LHCN-M2 (cell line): ENCODE measurements at places on chromosomes 6 and 20. TPM values are rescaled to one million over a fixed set of nuclear protein-coding genes. Genes with fewer than 3 reads are reported as not detected.
A peak's percentile ranks its signal among the peaks of the same experiment; 100 is the strongest.

DNA sequence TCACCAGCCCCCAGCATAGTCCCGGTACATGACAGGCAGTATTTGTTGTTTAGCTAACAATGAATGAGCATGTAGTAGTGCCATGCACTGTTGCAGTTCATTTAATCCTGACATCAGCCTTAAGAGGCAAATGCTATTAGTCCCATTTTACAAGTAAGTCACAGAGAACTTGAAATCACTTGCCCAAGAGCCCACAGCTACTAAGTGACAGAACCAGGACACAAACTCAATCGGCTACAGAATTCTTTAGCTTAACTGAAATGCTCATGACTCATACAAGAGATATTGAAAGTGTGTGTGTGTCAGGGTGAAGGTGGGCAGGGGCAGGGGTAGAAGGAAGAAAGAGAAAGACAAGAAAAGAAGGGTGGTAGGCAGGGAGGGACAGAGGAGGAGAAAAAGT, 52.7 kb downstream of the UNC5CL start:
- DNase-seq = no peak

DNA sequence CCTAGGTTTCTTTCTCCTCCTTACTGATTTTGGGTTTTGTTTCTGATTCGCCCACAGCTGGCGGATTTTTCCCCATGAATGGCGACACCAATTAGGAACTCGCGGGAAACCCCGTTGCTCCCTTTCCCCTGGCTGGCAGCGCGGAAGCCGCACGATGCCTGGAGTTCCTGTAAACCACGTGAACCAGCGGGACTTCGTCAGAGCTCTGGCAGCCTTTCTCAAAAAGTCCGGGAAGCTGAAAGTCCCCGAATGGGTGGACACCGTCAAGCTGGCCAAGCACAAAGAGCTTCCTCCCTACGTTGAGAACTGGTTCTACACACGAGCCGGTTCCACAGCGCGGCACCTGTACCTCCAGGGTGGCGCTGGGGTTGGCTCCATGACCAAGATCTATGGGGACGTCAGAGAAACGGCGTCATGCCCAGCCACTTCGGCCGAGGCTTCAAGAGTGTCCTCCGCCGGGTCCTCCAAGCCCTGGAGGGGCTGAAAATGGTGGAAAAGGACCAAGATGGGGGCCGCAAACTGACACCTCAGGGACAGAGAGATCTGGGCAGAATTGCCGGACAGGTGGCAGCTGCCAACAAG, 3.2 kb upstream of the SEC23B start:
- no peak for DNase-seq

DNA sequence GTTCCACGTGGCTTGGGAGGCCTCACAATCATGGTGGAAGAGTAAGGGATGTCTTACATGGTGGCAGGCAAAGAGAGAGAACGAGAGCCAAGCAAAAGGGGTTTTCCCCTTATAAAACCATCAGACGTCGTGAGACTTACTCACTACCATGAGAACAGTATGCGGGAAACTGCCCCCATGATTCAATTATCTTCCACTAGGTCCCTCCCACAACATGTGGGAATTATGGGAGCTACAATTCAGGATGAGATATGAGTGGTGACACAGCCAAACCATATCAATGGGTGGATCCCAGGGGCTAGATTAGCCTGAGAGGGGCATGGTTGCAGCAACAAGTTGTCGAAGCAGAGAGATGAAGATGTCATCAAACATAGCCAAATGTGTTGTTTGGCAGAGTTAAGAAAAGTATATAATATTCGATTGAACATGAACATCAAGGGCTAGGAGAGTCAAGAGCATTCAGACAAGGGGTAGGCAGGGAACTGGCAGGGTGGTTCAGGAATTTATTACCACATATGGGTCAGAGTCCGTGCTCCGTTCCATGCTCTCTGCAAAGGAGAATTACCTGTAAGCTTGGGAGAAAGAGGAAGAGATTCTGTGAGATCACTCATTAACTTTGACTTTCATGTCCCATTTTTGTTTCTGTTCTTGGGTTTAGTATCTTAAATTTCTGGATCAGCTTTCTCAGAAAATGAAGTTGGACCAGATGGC, 98.8 kb downstream of the CCDC170 start:
- no peak for DNase-seq

DNA sequence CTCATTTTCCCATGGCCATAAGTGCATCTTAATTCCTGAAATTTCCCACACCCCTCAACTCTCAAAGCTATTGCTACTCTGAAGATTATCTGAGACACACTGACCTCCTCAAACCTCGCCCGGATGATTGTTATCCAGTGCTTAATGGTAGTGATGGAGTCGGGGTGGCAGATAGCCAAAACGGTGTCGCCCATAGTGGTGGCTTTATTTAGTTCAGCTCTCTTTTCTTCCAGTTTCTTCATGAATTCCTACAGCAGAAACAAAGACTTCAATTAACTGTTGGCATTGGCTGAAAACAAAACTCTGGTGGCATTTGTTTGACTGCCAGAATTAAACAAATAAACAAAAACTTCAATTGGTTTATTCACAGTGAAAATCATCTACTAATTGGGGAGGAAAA, 165.4 kb downstream of the DST start:
- DNase-seq = no peak

DNA sequence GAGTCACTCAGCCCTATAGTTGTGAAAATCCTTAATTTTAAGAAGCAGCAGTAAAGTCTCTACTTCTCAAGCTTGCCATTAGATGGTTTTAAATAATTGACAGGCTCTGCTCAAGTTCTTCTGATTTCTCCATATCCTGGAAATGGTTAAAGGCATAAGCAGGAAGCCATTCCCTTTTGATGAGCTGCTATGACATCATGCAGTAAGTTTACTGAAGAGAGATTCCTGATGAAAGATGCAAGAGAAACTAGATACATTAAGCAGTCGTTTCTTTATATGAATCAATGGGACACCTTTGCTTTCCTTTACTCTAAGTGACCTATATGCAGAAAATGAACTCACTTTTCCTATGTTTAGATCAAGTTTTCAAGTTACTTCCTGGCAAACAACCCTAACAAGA, 9.8 kb downstream of the POPDC3 start:
- peak; percentile 34 for DNase-seq

- DNase-seq = no peak
Observed at GRCh38 chr6:14569394-14569793, 451.8 kb downstream of the CD83 start.

GRCh38 chr6:36387440-36388303, at the start of gene ETV7:
Gene ETV7 (minus strand): TSS chr6:36387669. CDS start chr6:36387541, 128 bp downstream.
- DNase-seq = no peak

DNA sequence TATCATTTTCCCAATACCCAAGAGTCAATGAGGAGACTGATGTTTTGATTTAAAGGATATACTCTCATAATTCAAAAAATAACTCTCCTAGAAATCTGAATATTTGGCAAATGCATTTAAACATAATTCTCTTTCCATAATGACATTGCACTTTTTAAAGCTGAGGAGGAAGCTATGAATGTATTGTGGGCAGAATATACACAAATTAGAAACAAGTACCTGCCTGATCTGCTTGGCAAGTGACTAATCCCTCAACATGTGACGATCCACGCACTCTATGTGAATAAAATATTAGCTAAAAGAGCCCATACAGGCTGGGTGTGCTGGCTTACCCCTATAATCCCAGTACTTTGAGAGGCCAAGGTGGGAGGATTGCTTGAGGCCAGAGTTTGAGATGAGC, 88.3 kb upstream of the CCDC28A start:
- DNase-seq = no peak

DNA sequence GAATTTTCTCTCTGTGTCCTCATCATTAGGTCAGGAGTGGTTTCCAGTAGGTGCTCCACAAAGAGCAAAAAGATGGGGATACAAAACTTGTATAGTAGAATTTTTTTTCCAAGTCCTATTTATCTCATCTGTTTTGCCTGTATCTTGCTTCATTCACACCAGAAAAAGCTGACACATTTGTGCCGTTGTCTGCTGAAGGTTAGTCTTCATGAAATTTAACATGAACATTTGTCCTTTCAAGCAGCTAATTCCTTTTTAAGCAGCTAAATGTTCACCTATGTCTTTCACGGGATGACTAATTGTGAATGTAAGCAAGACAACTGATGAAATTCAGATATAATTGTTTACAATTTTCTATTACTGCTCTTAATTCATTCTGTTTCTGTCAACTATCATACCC, 83.8 kb downstream of the ATXN1 start:
- no peak for DNase-seq

- no peak for DNase-seq
Observed at GRCh38 chr6:145878591-145879295, 64.1 kb upstream of the FBXO30 start.

DNA sequence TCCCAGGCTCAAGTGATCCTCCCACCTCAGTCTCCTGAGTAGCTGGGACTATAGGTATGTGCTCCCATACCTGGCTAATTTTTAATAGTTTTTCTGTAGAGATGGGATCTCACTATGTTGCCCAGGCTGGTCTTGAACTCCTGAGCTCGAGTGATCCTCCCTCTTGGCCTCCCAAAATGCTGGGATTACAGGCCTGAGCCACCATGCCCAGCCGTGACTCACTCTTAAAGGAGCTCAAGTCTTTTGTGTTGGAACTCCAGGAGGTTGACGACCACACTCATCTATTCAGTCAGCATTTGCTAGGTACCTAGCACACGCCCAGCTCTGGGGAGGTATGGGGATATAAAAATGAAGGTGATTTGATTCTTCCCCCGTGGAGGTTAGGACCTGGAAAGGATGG, 62.8 kb downstream of the UTRN start:
- no peak for DNase-seq

GRCh38 chr20:24769878-24770627, 179.0 kb upstream of the CST7 start:
- no peak for DNase-seq

DNA sequence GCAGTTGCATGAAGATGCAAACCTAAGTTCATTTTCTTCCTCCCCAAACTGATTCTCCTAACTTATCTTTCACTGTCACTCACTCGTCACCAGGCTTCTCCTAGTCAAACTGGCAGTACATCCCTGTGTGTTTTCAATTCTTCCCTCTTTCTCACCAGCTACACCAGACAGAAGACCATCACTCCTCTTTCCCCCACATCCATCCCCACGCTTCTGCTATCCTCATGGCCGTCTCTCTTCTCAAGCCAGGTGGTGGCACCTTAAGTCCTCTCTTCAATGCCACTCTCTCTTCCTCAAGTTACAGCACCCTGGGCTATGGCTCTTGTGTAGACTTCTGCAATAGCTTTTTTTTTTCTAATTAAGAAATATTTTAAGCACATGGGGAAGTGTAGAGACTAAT, 14.4 kb upstream of the TREM2 start:
- no peak for DNase-seq

- DNase-seq = no peak
Observed at GRCh38 chr6:113317442-113317841, 539.7 kb upstream of the MARCKS start.

- no peak for DNase-seq
Observed at GRCh38 chr6:34172961-34173775, 27.3 kb upstream of the GRM4 start.

DNA sequence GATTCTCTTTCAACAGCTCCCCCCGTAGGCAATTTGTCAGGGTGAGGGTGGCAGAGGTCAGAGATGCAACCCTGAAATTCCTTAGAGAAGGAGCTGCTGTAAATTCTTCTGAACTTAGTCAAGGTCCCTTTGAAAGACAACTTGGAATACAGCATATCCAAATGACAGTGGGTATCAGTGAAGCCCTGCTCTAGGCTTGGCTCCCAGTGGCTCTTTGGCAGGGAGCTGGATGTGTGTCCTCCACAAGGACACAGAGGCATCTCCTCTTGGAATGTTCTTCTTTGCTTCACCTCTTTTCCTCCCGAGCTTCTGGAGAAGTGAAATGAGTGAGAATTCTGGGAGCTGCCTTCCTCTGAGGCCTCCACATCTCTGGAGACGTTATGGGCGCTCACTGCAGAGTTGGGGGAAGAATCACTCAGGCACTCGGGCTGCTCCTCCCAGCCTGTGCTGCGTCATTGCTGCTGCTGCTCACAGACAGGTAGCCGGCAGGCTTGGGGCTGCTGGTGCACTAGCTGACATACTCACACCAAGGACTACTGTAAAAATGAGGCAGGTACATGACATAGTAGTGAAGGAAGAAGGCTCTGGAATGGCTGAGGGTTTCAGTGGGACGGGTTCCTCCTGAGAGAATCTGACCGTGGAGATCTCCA, 34.1 kb downstream of the DYNLT1 start:
- DNase-seq = no peak

DNA sequence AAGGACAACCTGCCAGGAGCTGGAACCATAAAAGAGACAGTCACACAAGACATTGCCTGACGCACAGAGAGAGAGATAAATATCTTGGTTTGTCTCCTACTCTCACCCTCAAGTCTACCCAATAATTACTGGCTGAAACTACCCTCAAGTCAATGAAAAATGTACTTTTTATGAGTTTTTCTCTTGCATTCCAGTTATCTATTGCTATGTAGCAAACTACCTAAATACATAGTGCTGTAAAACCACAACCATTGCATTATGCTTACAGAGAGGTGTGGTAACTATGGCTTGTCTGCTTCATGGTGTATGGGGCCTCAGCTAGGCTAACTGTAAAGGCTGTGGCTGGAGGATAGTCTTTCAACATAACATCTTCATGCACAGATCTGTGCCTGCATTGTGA, 247.8 kb downstream of the HAO1 start:
- DNase-seq = no peak

ARHGAP18 gene
- total RNA-seq = 96.8 and 101 TPM in 2 replicates

PHACTR3 gene
- total RNA-seq = 0.63 TPM in 1 of 2 replicates, not detected in the other

ADGB gene
- total RNA-seq = not detected in 2 replicates

NKX2-2 gene
- total RNA-seq = not detected in 2 replicates

PRPH2 gene
- 2.1 and 2.6 TPM in 2 replicates for total RNA-seq

PPIL4 gene
- 34.8 and 35.9 TPM in 2 replicates for total RNA-seq

EGFL8 gene
- 1.3 and 2.4 TPM in 2 replicates for total RNA-seq

TGM2 gene
- 6.3 and 7.4 TPM in 2 replicates for total RNA-seq
